Type B pancreatic cell (in vitro differentiated cells): ENCODE measurements at places on chromosomes 16 and 17. TPM values are rescaled to one million over a fixed set of nuclear protein-coding genes. Genes with fewer than 3 reads are reported as not detected.

Gene GCGR
- 1.2 and 1.7 TPM in 2 replicates for total RNA-seq

DNA sequence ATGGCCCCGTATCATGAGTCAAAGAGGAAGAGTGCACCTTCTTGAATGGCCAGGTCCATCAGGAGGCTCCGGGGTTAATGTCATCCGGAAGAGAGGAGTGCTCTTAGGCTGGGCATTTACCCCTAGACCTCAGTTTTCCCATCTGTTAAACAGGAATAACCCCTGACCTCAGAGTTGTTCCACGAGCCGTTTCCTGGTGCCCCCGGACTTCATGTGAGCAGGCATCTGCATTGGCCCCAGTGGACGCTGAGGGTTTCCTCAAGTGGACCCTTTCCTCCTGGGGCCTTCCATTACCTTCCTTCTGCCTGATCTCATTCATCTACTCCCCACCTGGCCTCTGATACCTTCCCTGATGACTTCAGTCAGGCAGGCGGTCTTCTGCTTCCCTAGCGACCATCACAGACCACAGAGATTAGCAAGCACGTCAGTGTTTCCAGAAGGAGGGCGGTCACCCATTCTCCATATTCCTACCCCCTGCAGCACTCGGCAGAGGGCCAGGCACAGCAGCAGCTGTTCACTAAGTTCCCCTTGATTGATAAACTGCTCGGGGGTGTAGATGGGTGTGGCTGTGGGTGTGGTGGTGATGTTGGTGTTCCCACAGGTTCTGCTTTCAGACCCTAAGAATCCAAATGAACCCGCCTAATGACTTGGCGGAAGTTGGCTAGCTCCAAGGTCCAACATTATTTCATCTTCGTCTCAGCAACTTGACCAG lies 346.6 kb upstream of the TNRC6C start:
- DNase-seq = no peak
- H3K27ac ChIP-seq = no peak overlapping the region
- H3K36me3 ChIP-seq = no peaks in the 10 kb centered on the region
- peaks cover 18% of the 10 kb centered on the region for H3K4me1 ChIP-seq
- H3K4me3 ChIP-seq = no peak overlapping the region

DNA sequence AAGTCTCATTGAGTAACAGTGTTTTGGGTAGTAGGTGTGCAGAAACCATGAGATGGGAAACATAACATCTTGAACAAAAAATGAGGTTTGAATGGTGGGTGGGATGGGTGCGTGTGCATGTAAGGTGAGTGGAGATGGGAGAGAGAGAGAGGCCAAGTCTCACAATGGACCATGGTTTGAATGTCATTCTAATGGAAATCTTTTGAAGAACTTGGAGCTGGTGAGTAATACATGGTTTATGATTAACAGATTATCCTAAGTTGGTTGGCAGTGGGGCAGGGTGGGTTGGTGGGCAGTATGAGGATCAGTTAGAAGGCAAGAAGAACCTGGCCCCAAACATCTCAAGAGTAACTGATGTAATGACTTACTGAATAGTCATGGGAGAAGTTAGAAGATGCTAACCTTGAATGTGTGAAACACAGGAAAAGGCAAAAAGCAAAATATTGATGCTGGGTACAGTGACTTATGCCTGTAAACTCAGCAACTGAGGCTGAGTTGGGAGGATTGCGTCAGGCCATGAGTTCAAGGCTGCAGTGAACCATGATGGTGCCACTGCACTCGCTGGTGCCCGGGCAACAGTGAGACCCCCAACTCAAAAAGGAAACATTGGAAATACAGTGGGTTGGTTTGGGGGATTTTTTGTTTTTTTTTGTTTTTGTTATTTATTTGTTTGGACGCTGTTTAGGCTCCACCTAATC lies 32.7 kb downstream of the ZNF207 start:
- peaks cover 22% of the 10 kb centered on the region for H3K36me3 ChIP-seq
- no peak for DNase-seq
- H3K27ac ChIP-seq = no peak overlapping the region

DNA sequence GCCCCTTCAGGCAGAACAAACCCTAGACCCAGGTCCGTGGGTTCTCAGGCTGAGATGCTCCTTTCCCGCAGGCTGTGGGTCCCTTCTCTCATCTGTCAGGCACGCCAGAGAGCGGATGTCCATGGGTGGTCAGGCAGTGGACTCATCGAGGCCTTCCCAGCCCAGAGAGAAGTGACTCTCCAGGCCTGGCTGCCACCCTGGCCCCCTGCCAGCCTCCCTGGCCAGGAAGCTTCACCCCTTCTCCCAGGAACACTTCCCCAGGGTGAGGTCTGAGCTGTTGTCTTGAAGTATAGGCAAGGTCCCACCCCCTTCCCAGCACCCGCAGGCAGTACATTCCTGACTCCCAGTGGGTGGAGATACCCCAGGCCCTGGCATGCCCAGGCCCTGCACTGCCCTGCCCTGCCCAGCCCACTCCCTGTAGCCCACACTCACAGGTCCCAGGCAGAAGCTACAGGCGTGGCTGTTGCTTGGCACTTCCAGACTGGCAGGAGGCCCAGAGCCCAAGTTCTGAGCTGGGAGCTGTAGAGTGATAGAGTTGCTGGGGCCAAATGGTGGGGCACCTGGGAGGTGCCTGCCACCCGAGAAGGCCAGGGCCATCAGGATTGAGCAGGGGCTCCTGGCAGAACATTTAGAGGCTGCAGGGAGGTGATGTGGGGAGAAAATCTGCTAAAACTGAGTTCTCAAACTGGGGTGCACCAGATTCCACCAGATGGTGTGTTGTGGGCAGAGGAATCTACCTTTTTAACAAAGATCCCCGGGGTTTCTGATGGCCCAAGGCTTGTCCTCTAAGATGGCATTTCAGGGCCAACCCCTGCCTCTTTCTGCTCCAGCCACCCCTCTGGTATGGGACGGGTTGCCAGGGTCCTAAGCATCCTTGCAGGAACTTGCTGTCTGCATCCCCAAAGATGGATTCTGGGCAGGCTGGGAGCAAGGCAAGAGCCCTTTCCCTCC lies 6.7 kb downstream of the ITGA3 start:
- no peak overlapping the region for H3K27ac ChIP-seq
- H3K4me3 ChIP-seq = no peak overlapping the region
- peaks cover 22% of the 10 kb centered on the region for H3K27me3 ChIP-seq
- peaks cover 23% of the 10 kb centered on the region for H3K4me1 ChIP-seq

DNA sequence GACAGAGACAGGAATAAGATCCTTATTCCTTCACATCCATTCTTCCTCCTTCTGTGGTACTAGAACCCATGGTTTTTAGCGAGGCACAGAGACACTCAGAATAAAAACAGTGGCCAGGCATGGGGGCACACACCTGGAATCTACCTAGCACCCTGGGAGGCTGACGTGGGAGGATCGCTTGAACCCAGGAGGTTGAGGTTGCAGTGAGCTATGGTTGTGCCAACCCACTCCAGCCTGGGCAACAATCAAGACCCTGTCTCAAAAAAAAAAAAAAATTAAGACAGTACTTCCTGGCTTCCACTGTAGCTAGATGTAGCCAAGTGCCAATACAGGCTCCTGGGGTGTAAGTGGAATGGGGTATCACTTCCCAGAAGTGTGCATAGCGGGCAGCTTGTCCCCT lies 7.4 kb upstream of the SPNS1 start:
- DNase-seq = no peak
- peaks cover 3% of the 10 kb centered on the region for H3K36me3 ChIP-seq
- H3K27ac ChIP-seq = no peak overlapping the region
- no peaks in the 10 kb centered on the region for H3K27me3 ChIP-seq
- H3K4me3 ChIP-seq = no peak overlapping the region

DNA sequence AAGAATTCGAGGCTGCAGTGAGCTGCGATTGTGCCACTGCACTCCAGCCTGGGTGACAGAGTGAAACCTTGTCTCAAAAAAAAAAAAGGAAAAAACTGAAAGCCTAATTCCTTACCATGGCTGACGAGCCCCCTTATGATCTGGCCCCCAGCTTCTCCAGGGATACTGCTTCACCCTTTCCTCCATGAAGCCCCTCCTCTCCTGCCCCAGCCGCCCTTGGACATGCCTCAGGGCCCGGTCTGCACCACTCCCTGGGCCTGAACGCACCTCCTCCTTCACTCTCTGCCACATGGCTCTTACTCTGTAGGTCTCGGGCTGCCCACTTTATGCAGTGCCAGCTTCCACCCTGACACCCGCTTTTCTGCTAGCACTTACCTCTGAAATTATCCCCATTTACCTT lies 65.3 kb downstream of the COG7 start:
- no peaks in the 10 kb centered on the region for H3K4me1 ChIP-seq
- no peak overlapping the region for H3K4me3 ChIP-seq
- DNase-seq = no peak
- peaks cover 12% of the 10 kb centered on the region for H3K36me3 ChIP-seq
- H3K27me3 ChIP-seq = no peaks in the 10 kb centered on the region

DNA sequence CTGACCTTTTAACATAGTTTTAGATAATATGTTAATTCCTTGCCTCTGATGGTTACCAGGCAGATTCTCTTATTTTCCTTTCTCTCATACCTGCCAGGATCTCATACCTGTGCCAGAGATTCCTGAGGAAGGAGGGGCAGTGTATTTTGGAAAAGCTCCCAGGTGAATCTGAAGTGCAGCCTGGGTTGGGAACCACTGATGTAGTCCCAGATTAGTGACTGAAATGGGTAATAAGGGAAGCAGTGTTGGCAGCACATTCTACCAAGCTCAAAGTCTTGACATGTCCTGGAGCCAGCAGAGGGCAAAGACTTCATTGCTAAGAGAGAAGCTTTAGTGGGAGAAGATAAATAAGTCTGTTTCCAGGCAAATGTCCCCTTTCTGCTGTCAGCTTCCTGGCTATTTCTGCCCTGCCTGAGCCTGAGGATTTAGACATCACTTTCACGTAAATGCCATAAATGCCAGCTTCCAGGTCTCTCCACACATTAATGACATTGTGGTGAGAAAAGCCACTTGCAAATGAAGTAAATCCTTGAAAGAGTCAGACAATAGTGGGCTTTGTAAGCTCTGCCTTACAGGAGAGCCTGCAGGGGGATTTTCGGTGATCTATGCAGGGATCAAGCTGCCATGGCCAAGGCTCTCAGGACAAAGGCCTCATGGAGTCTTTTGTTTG lies 40.9 kb upstream of the C16orf78 start:
- no peaks in the 10 kb centered on the region for H3K4me1 ChIP-seq
- no peak for DNase-seq
- peaks cover 42% of the 10 kb centered on the region for H3K27me3 ChIP-seq
- no peaks in the 10 kb centered on the region for H3K36me3 ChIP-seq
